Trophoblast cell (in vitro differentiated cells and primary cell): ENCODE measurements at places on chromosomes 1 and 21.

DNA sequence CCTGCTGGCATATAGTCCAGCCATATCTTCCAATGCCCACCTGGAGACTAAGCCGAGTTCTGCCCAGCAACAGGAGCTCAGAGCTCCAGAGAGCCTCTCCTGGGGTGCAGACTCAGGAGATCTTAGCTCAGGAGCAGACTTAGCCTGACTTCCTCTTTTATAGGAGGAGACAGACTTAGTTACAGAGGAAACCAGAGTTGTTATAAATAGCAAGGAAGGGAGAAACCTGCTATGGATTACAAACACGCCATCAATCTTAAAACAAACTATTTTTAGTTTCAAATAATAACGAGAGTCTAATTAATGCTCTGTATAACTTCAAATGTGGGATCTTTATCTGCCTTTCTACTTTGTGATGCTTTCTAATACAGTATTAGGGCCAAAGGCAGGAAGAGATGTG, 3.3 kb upstream of the KIF21B start:
- no peak overlapping the region for H3K4me3 ChIP-seq
- H3K27me3 ChIP-seq: peaks cover 14% of the 10 kb centered on the region
- no peaks in the 10 kb centered on the region for H3K36me3 ChIP-seq
- H3K4me1 ChIP-seq: peaks cover 3% of the 10 kb centered on the region
- H3K27ac ChIP-seq: no peak overlapping the region

DNA sequence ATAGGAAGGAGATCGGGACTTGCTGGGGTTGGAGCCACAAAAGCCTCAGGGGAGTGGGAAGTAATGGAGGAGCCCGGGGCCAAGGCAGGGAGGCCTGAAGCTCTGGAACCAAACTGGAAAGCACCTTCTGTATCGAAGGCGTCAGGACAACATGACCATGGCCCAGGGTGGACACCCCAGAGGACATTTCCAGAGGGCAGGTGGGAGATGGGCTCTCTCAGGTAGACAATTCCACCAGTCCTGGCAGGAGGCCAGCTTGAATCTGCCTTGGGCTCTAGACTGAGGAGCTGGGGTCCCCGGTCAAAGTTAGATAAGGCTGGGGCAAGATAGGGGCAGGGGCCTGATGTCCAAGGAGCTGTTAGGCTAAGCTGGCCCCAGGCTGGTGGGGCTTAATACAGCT, 104.9 kb upstream of the EDN2 start:
- H3K36me3 ChIP-seq: no peaks in the 10 kb centered on the region
- H3K4me3 ChIP-seq: no peak overlapping the region
- H3K4me1 ChIP-seq: no peaks in the 10 kb centered on the region
- no peaks in the 10 kb centered on the region for H3K27me3 ChIP-seq
- no peak overlapping the region for H3K27ac ChIP-seq
- DNase-seq: no peak

DNA sequence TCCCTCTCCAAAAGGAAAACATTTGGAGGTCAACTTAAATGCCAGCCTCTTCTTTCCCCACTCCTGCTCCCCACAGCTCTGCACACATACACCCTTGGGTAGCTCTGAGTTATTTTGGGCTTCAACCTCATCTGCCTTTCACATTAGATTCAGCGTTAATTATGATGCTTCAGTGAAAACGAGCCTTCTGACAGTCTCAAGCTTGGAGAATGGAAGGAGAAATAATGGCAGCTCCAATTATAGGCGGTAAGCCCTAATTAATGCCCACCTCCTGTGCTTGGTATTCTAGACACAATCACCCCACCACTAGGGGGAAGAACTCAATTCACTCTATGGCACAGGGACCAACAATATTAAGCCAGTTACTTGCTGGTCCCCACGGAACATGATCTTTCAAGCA, 397.9 kb downstream of the BRINP2 start:
- DNase-seq: no peak
- H3K36me3 ChIP-seq: no peaks in the 10 kb centered on the region
- no peak overlapping the region for H3K27ac ChIP-seq
- no peaks in the 10 kb centered on the region for H3K4me1 ChIP-seq
- H3K27me3 ChIP-seq: no peaks in the 10 kb centered on the region
- H3K4me3 ChIP-seq: no peak overlapping the region

DNA sequence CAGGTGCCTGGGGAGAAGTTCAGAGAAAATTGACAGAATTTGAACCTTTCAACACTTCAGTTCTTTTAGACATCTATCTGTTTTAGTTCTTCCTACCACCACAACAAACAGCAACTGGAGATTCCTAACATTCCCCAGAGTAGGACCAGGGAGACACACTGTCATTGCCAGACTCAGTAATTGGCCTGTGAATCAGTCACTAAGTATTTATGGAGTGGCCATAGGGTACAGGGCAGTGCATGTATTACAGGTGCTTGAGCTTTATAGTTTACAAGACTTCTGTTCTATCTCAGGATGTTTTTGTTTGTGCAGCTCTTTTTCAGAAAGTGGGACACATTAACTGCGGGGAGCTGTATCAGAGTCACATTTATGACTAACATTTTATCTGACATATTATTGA, 1.7 kb downstream of the CDC14A start:
- no peaks in the 10 kb centered on the region for H3K27me3 ChIP-seq
- H3K4me1 ChIP-seq: peaks cover 10% of the 10 kb centered on the region
- DNase-seq: peak; percentile 95
- H3K36me3 ChIP-seq: peaks cover under 1% of the 10 kb centered on the region
- H3K4me3 ChIP-seq: no peak overlapping the region
- peak overlapping the region; percentile 88 for H3K27ac ChIP-seq

- DNase-seq: no peak
- H3K36me3 ChIP-seq: no peaks in the 10 kb centered on the region
- no peaks in the 10 kb centered on the region for H3K4me1 ChIP-seq
- H3K4me3 ChIP-seq: no peak overlapping the region
- H3K27ac ChIP-seq: no peak overlapping the region
- H3K27me3 ChIP-seq: no peaks in the 10 kb centered on the region
These were observed 28.1 kb downstream of the IL23R start for GRCh38 chr1:67194209-67194863.

GRCh38 chr1:165376041-165376810, 19.7 kb upstream of the LMX1A start:
- H3K36me3 ChIP-seq: no peaks in the 10 kb centered on the region
- H3K4me1 ChIP-seq: peaks cover 5% of the 10 kb centered on the region
- H3K27me3 ChIP-seq: no peaks in the 10 kb centered on the region

- no peak overlapping the region for H3K4me3 ChIP-seq
- no peaks in the 10 kb centered on the region for H3K4me1 ChIP-seq
These were observed 27.1 kb downstream of the MTF2 start for GRCh38 chr1:93106226-93106625.

GRCh38 chr1:30427545-30427944, 295.8 kb downstream of the MATN1 start:
- no peaks in the 10 kb centered on the region for H3K36me3 ChIP-seq
- H3K4me1 ChIP-seq: no peaks in the 10 kb centered on the region
- H3K27ac ChIP-seq: no peak overlapping the region
- no peaks in the 10 kb centered on the region for H3K27me3 ChIP-seq
- DNase-seq: no peak

DNA sequence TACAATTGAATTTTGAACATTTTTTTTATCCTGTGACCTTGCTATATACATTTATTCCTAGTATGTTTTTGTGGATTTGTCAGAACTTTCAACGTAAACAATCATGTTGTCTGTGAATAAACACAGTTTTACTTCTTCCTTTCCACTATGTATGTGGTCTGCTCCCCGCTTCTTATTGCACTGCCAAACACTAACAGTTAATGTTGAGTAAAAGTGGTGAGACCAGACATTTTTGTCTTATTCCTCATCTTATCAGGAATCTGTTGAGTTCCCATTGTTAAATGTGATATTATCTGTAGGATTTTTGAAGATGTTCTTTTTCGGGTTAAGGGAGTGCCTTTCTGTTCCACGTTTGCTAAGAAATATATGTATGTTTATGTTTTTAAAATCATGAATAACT, 45.9 kb downstream of the CAMSAP2 start:
- no peak overlapping the region for H3K4me3 ChIP-seq
- H3K4me1 ChIP-seq: no peaks in the 10 kb centered on the region
- DNase-seq: no peak
- H3K27ac ChIP-seq: no peak overlapping the region
- no peaks in the 10 kb centered on the region for H3K27me3 ChIP-seq

GRCh38 chr1:70220517-70221237, 503 bp upstream of the SRSF11 start:
- H3K36me3 ChIP-seq: peaks cover 7% of the 10 kb centered on the region
- no peak overlapping the region for H3K4me3 ChIP-seq
- no peaks in the 10 kb centered on the region for H3K4me1 ChIP-seq
- H3K27me3 ChIP-seq: no peaks in the 10 kb centered on the region
- no peak for DNase-seq

- no peak for DNase-seq
- no peaks in the 10 kb centered on the region for H3K36me3 ChIP-seq
- no peaks in the 10 kb centered on the region for H3K27me3 ChIP-seq
These were observed 10.5 kb downstream of the EVI5 start for GRCh38 chr1:92774407-92774806.

DNA sequence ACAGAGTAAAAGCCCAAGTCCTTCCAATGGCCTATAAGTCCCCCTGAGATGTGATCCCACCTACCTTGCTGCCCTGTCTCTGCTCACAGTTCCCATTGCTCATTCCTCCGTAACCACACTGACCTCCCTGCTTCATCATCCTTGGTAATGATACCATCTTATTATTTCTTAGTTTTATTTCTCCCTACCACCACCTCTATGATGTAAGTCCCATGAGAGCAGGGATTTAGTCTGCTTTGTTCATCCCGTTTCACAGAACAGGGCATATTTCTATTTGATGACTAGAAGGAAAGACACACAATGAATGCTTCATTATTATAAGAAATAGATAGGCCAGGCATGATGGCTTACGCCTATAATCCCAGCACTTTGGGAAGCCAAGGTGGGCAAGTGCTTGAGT, 22.5 kb downstream of the NIBAN1 start:
- no peaks in the 10 kb centered on the region for H3K27me3 ChIP-seq
- H3K36me3 ChIP-seq: no peaks in the 10 kb centered on the region
- DNase-seq: peak; percentile 31
- peaks cover 3% of the 10 kb centered on the region for H3K4me1 ChIP-seq
- H3K27ac ChIP-seq: no peak overlapping the region

DNA sequence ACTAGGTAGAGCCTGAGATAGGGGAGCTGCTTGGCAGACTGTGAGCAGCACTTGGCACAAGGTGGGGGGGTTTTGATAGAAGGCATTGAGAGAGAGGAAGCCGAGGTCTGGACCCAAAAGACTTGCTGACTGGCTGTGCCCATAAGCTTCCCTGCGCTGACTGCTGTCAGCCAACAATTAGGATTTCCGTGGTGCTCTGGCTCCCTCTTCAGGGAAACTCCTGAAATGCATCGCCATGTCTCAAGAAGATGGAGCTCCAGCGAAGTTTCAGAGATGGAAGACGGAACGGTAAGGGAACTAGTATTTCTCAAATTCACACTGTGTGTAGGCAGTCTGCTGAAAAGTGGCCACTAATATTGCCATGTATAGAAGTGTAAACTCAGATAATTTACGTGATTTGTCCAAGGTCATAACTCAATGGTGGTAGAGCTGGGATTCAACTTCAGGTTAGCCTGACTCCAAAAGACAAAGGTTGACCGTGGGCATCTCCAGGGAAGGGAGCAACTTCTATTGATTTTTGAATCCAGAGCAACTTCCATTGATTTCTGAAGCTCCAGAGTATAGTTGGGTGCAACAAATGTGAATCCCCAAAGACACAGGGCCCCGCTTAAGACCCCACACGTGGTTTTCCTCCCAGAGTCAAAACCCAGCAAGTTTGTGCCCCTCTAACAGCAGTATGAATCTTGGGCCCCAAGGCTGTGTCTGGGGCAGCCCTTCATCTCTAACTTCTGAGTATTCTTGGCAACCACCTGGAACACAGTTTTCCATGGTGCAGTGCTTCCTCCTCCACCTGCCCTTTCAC, 44.5 kb upstream of the CRNN start:
- H3K4me3 ChIP-seq: no peak overlapping the region
- H3K4me1 ChIP-seq: no peaks in the 10 kb centered on the region
- H3K36me3 ChIP-seq: no peaks in the 10 kb centered on the region
- H3K27me3 ChIP-seq: no peaks in the 10 kb centered on the region
- no peak overlapping the region for H3K27ac ChIP-seq

DNA sequence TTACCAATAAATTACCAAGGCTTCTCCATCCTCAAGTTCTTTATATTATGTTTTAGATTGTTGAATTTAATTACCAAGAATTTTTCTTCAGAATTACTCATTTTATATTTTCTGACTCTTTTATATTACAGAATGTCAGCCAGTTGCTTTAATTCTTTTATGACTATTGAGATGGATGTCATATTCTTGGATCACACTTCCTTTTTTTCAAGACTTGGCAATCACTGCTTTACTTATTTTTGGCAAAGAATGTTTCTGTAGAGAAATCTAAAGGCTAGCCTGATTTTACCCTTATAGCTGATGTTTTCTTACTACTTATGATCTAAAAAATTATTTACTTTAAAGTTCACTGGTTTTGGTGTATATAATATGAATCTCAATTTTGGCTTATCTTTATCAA, 721.1 kb upstream of the TMPRSS15 start:
- DNase-seq: no peak
- H3K27me3 ChIP-seq: no peaks in the 10 kb centered on the region
- no peak overlapping the region for H3K27ac ChIP-seq
- H3K4me1 ChIP-seq: no peaks in the 10 kb centered on the region
- H3K36me3 ChIP-seq: no peaks in the 10 kb centered on the region
- H3K4me3 ChIP-seq: no peak overlapping the region

- DNase-seq: peak; percentile 95
- no peaks in the 10 kb centered on the region for H3K36me3 ChIP-seq
- H3K4me3 ChIP-seq: no peak overlapping the region
- peak overlapping the region; percentile 99 for H3K27ac ChIP-seq
- peaks cover 33% of the 10 kb centered on the region for H3K4me1 ChIP-seq
- no peaks in the 10 kb centered on the region for H3K27me3 ChIP-seq
These were observed 213.7 kb downstream of the PBX1 start for GRCh38 chr1:164772635-164773034.

DNA sequence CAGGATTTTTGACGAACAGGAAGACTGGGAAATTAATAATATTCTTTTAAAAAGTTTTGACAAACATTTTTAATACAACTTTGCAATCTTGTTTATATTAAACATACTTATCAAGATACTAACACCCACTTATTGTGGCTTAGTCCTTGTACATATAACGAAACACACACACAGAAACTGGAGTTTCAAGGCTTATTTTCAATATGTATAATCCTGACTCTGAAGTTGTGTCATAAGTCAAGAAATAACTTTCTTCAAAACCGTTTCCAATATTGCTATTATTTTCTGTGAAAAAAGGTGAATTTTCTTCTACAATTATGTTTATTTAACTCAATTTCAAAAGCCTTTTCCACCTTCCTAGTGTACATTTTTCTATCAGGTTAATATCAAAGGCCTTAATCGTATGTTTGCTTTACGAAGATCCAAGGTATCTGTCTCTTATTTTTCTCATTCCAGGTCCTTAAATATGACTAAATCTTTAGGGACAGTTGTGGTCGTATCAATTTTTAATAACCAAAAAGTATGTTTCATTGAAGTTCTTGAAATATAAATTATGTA, 1.8 kb downstream of the CDKN2C start:
- H3K4me3 ChIP-seq: no peak overlapping the region
- DNase-seq: no peak
- peaks cover 20% of the 10 kb centered on the region for H3K27me3 ChIP-seq
- peaks cover 7% of the 10 kb centered on the region for H3K4me1 ChIP-seq
- no peak overlapping the region for H3K27ac ChIP-seq
- no peaks in the 10 kb centered on the region for H3K36me3 ChIP-seq
